Activated CD8-positive, alpha-beta memory T cell treated with anti-CD3 and anti-CD28 coated beads, Interleukin-2, amount 10 ng/mL, durations not matched to agents 7 days and 5 days (primary cell): ENCODE measurements at places on chromosomes 5 and 9. TPM values are rescaled to one million over a fixed set of nuclear protein-coding genes. Genes with fewer than 3 reads are reported as not detected.

Gene C9orf50
- total RNA-seq: not detected

Gene MAPKAP1
- total RNA-seq: 59.4 TPM

Gene SURF4
- total RNA-seq: 304 TPM

Gene TESK1
- total RNA-seq: 37.1 TPM

Gene MEGF10
- total RNA-seq: not detected

Gene BOD1
- 15.5 TPM for total RNA-seq
